Breast epithelium (tissue), 4 donors: ENCODE measurements at places on chromosomes 5 and 9. TPM values are rescaled to one million over a fixed set of nuclear protein-coding genes. Genes with fewer than 3 reads are reported as not detected.
A peak's percentile ranks its signal among the peaks of the same experiment; 100 is the strongest.

TAF1L gene
- not detected for total RNA-seq

SLC34A3 gene
- total RNA-seq: not detected

PCDHGA10 gene
- total RNA-seq: 10.7 TPM

DNA sequence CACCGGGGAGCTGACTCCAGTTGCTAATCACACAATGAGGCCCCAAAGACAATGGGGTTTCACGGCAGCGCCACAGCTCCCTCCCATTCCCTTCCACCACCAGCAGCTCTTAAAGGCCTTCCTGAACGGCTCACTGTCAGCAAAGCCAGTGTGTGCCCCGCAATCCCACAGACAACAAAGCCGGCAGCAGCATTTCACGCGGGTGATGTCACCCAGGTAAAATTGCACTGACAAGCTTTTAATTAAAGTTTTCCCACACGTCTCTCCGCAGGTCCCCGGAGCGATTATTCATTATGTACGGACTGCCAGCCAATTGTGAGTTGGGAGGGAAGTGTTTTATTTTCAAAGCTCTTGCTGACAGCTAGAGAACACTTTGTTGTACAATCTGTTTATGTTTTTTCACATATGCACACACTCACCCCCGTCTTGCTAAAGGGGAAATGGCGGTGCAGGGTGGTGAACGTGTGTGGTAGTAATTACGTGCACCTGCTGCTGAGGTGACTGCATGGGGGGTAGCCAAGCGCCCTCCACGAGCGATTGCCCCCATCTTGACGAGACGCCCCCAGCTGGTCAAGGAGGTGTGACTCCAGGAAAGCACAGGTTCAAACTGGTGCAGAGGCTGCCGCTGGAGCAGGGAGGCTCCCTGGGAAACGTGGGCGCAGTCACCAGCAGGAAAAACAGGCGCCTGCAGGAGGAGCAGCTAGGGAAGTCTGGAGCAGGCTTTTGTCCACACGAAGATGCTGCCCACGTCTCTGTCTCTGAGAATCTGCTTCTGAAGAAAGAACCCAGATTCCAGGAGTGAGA lies 65.0 kb downstream of the IRX2 start:
- DNase-seq: no peak

AIF1L gene
- total RNA-seq: 12.5 TPM

GRCh38 chr5:179345433-179346321 lies at the start of gene ADAMTS2:
TSS of gene ADAMTS2 (minus strand) at chr5:179345461. CDS start at chr5:179345328, 133 bp downstream.
- no peak for DNase-seq

DNA sequence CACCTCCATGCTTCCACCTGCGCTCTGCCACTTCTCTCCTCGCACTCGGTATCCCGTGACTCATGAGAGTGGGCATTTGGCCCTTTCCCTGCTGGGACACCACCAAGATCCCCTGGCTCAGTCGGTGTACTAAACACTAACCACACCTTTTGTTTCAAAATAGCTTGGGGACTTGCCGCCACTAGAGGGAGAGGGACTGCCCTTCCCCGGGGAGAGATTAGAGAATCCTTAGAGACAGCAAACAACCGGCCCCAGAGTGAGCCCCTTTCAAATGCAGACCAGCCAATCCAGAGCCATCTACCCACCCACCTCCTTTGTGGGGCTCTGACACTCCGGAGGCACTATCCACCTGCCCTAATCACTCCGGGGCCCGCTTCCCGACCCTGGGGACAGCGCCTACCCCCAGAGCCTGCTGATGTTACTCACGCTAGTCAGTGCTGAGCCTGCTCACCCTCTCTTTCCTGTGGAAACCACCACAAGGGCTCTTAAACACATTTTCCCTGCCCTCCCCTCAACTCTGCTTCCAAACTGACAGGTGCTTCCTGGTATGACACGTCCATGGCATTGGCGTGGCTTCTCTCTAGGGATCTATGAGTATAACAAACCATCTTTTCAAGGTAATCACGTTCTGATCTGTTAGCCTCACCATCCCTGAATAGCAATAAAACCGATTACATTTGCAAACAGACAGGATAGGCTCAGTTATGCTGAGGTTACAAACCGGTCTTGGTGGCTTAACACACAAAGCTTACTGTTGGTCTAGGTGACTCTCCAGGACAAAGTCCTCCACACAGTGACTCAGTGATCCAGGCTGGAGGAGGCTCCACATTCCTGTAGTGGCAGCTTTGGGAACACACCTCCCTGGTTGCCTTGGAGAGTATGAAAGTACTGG lies 180.1 kb upstream of the MVB12B start:
- DNase-seq: no peak

MORN5 gene
- total RNA-seq: not detected

TAF11L5 gene
- total RNA-seq: not detected

- no peak for DNase-seq
Measured at GRCh38 chr9:121453232-121453892, 46.3 kb downstream of the GGTA1 start.

GRCh38 chr9:13450723-13451122 lies 171.2 kb upstream of the MPDZ start:
- no peak for DNase-seq

- no peak for DNase-seq
Measured at GRCh38 chr9:71704796-71705195, 63.5 kb downstream of the CEMIP2 start.

RPS23 gene
- total RNA-seq: 3,055 TPM

PCA3 gene
- 0.16 TPM for total RNA-seq

GRCh38 chr5:61245486-61245885 lies 83.2 kb upstream of the SMIM15 start:
- no peak for DNase-seq

DNA sequence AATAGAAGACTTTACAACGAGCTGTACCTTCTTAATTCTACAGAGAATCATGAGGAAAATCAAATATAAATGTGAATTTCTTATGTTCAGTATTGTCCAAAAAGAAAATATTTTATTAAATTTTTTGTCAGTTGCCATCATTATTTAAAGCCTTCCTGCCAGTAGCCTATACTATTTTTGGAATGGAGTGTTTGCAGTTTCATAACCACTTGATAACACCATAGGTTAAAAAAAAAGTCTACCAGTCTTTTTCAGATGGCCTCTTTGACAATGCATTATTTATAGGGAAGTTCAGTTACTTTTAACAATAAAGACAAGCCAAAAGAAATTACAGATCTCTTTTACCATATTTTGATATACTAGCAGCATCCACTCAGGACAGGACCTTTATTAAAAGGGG lies 80.3 kb upstream of the CCDC152 start:
- no peak for DNase-seq

SPOCK1 gene
- total RNA-seq: 52.0 TPM

GRCh38 chr9:95726756-95727155 lies 148.7 kb upstream of the ERCC6L2 start:
- no peak for DNase-seq

GRCh38 chr9:99167694-99168093 lies 54.0 kb downstream of the ALG2 start:
- DNase-seq: no peak

DNA sequence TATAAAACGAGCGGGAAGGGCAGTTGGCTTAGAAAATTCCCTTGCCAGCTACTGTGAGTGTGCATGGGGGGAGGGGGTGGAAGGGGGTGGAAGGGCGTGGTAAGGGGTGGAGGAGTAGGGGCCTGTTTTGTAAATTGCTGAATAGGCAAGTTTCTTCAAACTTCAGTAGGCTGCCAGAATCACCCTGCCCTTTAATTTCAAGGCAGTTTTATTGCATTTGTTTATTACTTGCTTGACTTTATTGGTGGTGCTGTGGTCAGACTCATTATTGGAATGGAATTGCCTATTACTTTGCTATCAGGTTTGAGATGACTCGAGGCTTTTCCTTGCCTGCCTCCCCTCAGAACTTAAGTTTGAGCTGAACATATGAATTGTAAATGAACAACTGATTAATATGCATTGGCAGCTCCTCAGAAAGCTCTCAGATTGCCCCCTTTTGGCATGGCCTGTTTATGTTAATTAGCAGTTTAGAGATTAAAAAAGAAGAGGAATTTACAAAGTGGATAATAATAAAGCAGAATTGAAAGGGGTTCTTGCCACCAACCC lies 76.0 kb downstream of the SEMA6A start:
- DNase-seq: no peak

AMBP gene
- total RNA-seq: not detected

PKD2L2 gene
- total RNA-seq: 0.64 TPM

- DNase-seq: no peak
Measured at GRCh38 chr9:125896404-125896803, 149.2 kb downstream of the PBX3 start.

DNA sequence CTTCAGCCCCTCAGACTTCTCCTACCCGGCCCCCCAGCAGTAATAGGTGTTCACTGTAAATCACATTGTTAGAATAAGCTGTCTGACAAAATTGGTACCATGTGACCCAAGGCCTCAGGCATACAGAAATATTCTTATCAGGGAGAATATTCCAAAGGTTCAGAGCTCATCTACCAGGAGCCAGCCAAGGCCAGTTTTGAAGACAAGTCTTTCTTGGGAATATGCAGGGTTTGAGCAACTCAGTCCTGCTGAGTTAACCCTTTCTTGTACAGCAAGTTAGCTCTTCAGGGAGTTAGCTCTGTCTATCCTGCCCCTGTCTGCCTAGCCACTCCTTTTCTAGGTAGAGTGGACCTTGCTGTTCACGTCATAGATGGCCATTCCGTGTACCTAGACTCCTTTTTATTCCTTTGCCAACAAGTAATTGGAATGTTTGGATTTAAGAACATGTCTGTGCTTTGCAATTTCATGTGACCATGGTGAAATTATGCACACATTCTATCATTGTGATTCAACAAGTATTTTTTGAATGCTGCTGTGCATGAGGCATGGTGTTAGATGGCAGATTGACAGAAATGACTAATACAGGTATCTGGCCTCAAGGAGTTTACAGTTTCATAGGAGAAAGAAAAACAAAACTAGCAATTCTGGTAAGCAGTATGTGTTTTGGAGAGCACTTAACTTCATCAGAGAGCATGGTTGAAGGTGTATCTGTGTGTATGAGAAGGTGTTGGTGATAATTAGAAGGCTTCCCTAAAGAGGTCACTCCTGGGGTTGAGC lies 22.6 kb downstream of the TGFBR1 start:
- DNase-seq: no peak

UBLCP1 gene
- 29.5 TPM for total RNA-seq

DNA sequence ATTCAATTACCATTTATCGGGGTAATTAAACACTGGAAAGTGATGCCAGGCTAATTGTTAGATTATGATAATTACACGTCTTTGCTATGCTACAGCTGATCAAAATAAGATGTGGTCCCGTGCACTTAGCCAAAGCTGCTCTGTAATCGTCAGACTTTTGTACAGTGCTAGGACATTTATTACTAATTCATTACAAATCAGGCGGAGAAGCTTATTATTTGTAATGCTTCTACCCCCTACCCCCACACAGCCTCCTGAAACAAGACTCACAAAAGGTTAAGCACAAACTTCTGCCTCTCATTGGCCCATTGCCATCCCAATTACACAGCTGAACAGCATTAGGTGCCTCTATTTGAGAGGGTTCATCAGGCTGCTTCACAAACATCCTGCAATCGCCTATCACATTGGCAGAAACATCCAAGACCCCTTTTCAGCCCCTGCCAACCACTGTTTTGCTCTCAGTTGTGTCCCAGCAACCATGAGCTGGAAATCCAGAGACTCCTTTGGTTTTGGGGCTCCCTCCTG lies 232.7 kb downstream of the EFNA5 start:
- no peak for DNase-seq

GRCh38 chr9:113375057-113376023 lies 1.4 kb downstream of the HDHD3 start:
- DNase-seq: no peak

GPR151 gene
- not detected for total RNA-seq

NOXA1 gene
- total RNA-seq: 2.9 TPM

DIPK1B gene
- total RNA-seq: 5.6 TPM

SLC34A1 gene
- not detected for total RNA-seq

DNA sequence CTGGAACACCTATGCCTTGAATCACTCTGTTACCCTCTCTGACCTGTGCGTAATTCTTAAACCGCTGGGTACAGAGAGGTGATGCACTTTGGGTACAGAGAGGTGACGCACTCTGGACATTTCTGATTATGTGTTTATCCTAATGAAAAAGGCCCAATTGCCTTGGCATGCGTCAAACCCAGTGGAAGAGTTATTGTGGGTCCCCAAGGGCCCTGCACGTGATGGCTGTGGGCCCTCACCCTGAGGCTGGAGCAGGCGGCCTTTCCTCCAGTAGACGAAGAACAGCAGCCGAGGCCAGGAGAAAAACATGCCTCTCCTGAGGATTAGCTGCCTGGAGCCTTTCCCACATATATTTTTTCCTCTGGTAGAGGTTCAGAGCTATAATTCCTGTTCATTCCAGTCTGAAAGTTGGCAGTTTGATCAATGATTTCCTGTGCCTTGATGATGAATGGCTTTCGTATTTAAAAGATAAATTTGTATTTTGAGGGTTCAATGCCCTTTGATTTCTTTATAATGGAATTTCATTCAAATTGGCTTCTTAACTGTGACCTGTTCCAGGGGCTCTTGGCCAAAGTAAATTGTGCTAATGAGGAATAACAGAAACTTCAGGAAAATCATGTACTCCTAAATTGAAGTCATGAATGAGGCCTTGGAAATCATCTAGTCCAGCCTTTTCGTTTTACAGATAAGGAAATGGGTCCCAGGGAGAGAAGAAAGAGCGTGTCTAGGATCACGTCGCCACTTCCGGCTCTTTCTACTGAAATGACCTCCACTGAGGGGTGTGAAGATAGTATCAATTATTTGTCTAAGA lies 22.8 kb downstream of the ACER2 start:
- no peak for DNase-seq

- DNase-seq: no peak
Measured at GRCh38 chr5:177526191-177526590, 9.4 kb upstream of the DDX41 start.

PHF24 gene
- total RNA-seq: 0.33 TPM

- DNase-seq: no peak
Measured at GRCh38 chr5:105695941-105696340, 1974.8 kb downstream of the EFNA5 start.

GRCh38 chr9:80796632-80797031 lies 892.7 kb downstream of the TLE1 start:
- peak; percentile 37 for DNase-seq

PCDHGC5 gene
- total RNA-seq: 3.5 TPM

RACK1 gene
- total RNA-seq: 2,553 TPM

DNA sequence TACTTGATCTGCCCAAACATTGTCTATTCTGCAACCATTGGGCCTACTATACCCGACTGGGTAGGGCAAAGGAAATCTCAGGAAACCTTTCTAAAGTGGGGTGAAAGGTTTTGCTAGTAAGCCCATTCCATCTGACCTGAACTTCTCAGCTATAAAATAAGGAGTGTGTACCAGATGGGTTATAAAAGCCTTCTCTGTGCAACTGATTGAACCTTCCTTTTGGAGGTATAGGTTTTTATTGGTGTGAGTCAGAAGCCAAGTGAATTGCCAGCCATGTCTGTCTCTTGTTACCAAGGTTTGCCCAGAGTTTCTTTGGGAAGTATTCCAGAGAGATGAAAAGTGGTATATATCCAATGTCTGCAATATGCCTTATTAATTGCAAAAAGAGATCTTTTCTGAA lies 1271.0 kb upstream of the WWC1 start:
- no peak for DNase-seq

CKS2 gene
- total RNA-seq: 18.2 TPM

TMC1 gene
- under 0.01 TPM for total RNA-seq

DNA sequence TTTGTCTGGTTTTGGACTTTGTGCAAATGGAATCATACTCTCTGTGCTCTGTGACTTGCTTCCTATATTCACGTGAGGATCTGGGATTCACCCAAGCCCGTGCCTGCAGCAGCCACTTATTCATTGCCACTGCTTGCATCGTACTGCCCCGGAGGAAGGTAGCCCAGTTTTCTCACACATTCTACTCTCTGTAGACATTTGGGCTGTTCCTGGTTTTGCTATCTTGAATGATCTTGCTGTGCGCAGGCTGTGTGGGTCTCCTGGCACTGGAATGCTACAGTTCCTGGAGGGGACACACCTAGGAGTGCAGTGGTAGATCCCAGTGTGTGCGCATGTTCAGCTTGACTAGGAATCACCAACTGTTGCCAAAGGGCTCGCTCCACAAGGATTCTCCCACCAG lies 99.2 kb upstream of the BOD1 start:
- no peak for DNase-seq
